Esophagus squamous epithelium (tissue), 5 donors: ENCODE measurements at places on chromosomes 16 and 17.

DNA sequence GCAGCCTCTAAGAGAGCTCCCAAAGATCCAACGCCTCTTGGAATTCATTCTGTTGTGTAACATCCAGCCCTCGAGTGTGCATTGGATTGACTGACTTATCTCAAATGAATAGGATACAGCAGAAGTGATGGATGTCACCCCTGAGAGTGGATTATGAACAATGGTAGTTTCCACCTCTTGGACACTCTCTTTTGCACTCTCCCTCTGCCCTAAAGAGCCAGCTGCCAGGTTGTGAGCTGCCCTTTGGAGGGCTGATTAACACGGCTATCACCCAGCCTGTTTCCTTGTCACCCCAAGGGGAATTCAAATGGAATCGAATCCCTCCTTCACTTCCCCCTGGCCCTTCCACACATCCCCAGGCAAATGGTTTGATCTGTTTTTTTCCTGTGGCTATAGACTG, 21.2 kb upstream of the HAPSTR1 start:
- no peak for DNase-seq

DNA sequence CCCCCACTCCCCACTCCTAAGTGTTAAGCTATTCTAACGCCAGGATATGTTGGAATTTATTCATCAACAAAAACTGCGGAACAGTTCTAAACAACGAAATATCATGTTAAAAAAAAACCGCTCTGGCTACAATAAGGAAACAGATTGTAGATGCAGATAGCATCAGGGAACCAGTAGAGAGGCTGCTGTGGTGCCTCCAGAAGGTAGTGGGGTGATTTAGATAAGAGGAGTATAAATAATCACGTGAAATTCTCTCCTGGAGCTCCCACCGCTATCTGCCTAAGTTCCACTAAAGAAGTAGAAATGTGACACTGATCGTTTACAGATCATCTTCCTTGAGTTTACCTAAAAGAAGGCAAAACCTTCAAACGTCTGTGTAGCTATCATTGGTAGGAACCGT, 8.0 kb downstream of the AHSP start:
- DNase-seq = no peak

DNA sequence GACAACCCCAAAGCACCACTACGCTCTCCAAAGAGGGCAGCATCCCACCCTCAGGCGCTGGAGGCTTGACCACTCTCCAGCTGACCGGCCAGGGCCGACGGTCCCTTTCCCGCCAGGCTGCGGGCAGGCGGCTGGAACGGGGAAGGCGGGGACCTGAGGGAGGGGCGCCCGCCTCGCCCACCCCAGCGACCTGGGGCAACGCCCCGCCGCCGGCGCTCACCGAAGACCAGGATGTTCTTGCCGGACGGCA, 431 bp downstream of the DYNC1LI2 start:
- DNase-seq = no peak

GRCh38 chr16:16930309-16931000, 540.3 kb downstream of the XYLT1 start:
- no peak for DNase-seq

GRCh38 chr17:12773153-12773552, 16.1 kb upstream of the ARHGAP44 start:
- no peak for DNase-seq

- no peak for DNase-seq
Measured at GRCh38 chr16:81571592-81572385, 127.2 kb downstream of the CMIP start.

DNA sequence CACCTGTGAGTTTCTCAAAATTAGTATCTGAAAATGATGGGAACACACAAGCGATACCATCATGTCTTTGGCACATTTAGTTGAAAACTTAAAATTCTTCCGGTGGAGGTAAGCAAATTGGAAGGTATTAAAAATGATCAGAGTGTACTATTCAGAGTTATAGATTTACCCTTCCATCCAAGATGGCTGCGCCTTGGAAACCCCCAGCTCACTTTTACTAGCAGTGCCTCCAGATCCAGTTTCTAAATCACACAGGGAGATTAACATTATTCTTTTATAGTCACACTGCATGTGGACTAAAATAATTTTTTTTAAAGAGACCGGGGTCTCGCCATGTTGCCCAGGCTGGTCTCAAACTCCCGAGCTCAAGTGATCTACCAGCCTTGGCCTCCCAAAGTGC, 15.0 kb downstream of the PITPNC1 start:
- no peak for DNase-seq

DNA sequence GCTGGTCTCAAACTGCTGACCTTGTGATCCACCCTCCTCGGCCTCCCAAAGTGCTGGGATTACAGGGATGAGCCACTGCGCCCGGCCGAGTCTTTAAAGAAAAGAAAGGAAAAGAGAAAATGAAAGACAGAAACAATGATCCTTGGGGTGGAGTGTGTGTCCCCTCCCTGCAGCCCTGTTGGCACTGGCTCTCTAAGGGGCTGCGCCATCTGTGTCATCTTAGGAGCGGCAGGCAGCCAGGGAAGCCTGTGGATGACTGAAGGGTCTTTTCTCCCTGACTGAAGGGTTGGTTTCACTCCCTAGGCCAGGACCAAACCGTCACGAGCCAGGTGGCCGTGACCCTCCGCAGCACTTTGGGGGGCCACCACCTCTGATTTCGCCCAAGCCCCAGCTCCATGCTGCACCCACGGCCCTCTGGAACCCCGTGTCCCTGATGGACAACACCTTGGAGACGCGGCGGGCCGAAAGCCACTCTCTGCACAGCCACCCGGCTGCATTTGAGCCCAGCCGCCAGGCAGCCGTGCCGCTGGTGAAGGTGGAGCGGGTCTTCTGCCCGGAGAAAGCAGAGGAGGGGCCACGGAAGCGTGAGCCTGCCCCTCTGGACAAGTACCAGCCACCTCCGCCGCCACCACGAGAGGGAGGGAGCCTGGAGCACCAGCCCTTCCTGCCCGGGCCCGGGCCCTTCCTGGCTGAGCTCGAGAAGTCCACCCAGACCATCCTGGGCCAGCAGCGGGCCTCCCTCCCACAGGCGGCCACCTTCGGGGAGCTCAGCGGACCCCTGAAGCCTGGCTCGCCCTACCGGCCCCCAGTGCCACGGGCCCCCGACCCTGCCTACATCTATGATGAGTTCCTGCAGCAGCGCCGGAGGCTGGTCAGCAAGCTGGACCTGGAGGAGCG, 27.7 kb downstream of the GINS2 start:
- no peak for DNase-seq

DNA sequence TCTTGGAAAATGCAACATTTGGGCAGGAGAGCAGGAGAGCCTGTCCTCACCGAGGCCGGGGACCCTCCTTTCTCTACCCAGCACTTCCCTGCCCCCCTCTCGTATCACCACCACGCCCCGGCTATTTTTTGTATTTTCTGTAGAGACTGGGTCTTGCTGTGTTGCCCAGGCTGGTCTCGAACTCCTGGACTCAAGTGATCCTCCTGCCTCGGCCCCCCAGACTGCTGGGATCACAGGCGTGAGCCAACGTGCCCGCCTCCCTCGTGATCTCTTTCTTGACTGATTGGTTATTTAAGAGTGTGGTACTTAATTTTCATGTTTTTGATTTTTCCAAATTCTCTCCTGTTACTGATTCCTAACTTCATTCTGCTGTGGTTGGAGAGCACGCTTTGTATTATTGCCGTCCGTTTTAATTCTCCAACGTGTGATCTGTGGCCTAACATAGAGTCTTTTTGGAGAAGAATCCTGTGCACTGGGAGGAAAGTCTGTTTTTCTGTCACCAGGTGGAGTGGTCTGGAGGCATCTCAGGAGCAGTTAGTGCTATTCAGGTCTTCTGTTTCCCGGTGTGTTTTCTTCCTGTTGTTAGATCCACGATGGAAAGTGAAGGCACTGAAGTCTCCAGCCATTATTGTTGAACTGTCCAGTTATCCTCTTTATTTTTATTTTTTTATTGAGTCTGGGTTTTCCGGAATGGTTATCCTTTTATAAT, 40.4 kb downstream of the ZNF778 start:
- no peak for DNase-seq

GRCh38 chr16:58051296-58051695, 25.7 kb downstream of the MMP15 start:
- DNase-seq = no peak

GRCh38 chr17:62862251-62862650, 54.1 kb upstream of the MARCHF10 start:
- DNase-seq = no peak

DNA sequence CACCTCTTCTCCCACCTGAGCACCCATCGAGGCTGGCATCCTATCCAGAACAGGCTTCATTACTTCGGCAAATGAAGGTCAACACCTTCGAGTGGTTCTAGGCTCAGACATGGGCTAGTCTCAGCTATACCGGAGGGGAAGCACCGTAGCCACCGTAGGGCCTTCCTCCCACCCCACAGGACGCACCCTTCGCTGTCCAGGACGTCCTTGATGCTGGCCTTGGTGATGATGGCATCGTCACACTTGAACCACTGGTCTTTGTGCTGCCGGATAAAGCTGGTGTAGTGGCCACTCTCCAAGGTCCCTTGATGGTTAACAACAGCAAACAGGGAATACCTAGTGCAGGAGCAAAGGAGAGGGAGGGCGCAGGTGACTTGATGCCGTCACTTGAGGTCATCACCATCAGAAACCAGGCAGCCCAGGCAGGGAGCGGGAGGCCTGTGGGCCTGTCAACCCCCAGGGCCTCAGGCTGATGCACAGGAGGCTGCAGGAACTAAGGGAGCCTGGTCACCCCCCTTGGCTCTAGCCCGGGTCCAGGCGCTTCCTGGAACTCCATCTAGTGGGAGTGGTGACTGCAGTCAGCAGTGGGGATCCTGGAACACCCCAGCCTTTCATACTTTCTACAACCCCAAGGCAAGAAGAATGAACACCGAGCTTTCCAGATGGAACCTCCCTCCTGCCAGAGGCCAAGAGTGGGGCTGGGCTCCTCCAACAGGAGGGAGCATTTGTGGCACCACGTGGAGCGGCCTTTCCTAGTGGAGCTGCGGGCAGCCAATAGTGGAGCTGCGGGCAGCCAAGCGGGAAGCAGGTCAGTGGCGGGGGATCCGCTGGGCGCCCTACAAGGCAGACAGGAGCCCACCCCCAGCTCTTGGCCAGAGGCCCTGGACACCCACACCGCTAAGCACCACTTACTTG, 38.5 kb downstream of the USP22 start:
- DNase-seq = no peak

DNA sequence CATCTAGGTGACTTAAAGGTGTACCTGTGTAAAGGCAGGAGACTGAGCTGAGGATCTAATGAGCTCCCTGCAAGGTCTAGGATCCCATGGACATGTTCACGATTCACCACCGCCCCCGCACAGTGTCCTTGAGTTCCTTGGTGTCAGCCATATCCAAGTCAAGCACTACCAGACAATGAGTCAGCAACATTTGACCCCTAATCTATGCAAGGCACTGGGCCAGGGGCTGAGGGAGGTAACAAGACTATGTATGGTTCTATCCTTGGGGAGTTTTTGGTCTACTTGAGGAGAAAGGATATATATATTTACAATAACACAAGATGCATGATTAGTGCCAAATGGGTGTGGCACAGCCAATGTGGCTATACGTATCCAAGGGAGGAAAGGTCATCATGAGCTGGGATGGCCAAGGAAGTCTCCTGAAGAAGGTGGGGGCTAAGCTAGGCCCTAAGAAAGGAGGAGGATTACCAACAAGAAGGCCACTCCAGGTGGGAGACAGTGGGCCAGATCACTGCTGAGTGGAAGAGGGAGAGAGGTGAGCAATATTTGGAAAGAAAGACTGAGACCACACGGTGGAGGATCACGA, 35.0 kb downstream of the ITGB3 start:
- no peak for DNase-seq

DNA sequence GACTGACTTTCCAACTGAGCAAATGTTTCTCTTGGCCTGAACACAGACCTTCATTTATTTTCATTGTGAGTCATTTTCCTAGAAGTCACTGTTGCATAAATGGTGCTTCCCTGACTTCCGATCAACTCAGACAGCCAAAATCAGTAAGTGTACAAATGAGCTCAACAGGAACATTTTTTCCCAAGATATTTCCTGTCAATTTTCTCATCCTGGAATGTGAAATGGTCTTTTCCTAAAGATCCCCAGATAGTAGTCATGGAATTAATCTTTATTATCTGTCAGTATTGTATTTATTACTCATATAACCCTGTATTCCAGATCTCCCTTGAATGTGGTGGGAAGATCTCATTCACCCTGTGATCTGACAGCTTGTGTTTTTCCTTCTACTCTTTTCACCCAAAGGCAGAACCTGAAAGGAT, 360.3 kb upstream of the KIF2B start:
- DNase-seq = no peak

GRCh38 chr16:21268236-21268635, 9.9 kb downstream of the CRYM start:
- DNase-seq = no peak

DNA sequence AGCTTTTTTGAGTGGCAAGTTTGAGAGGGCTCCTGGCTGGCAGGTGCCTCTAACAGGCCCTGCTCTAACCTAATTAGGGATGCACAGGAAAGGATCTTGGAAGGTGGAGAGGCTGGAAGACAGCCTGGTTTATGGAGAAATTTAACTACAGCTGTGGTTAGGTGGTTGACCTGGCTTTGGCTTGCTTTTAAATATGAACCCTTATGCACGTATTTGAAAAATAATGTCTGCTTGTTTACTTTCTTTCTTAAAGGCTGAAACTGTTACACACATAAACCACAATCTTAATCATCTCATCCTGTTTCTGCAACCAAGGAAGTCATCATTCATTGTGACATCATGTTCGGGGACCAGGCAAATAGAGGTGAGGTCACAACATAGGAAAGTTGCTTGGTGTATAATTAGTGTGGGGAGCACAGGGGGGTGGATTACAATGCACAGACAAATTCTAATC, 23.1 kb upstream of the DHRS13 start:
- DNase-seq = no peak

DNA sequence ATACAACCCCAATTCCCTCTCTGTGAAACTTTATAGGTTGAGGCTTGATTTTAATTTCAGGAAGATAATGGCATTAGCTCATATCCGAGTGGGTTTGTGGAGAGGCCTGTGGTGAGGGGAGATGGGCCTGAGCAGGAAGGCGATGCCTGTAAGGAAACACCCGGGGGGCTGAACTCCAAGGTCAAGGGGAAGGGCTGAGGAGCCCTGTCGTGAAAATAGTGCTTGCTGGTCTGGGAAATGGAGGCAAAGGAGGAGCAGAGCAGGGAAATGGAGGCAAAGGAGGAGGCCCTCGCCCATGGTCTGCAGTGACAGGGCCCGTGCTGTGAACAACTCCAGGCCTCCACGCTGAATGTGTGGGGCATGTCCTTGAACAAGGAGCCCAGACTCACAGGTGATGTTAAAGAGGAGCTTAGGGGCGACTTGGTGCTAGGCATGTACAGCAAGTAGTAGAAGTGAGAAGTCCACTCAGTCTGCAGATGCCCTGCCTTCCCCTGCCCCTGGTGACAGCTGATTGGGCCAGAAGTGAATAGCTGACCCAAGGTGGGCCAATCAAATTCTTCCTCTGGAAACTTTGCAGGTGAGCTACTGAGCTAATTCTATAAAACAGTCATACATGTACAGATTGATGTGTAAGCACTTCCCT, 38.1 kb downstream of the MRPS23 start:
- no peak for DNase-seq

GRCh38 chr16:84686707-84687298, 13.0 kb upstream of the USP10 start:
- DNase-seq = no peak
